Stimulated activated CD8-positive, alpha-beta memory T cell treated with anti-CD3 and anti-CD28 coated beads, Interleukin-15, amount 100 ng/mL, for 4 hours (primary cell): ENCODE measurements at places on chromosomes 2 and 18.

- DNase-seq: no peak
Observed at GRCh38 chr2:11022591-11023273, 111.0 kb downstream of the KCNF1 start.

GRCh38 chr18:51211552-51211951, 14.1 kb upstream of the MEX3C start:
- DNase-seq: peak; percentile 17

GRCh38 chr2:69641471-69641870, 2.1 kb downstream of the AAK1 start:
- DNase-seq: no peak

GRCh38 chr2:50594233-50594632, 437.7 kb downstream of the NRXN1 start:
- no peak for DNase-seq

DNA sequence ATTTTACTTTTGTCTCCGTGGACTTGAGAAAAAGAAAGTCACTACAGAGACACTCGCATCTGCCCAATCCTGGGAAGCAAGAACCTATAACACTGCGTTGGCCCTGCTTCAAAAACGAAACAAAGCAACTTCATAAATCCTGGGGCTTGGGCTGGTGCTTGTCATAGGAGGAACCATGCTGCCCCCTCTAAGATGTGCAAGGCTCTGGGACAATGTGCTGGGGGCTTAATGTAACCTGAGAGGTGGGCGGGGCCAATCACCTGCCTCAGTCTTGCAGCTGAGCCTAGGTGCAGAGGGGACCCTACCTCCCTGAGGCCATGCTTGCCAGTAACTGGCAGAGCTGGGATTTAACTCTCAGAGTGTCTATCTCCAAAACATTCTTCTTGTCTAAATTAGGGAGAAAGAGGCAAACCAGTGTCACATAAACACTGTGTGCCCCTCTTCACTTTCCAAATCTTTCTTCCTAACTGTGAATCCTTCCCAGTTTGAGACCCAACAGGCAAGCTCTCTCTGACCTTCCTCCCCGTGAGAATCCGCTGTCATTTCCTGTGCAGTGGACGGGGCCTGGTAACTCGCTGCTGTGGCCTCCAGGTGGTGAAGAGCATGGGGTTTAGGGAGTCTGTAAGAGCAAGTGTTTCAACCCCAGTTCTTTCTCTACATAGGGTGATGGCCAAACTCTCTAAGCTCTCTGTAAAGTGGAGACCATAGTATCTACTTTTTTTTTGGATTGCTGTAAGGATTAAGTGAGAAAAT, 115.1 kb downstream of the ACKR3 start:
- no peak for DNase-seq

- no peak for DNase-seq
Observed at GRCh38 chr2:208033701-208034502, 8.6 kb upstream of the PLEKHM3 start.
